HuH-7.5 (cell line): ENCODE measurements at places on chromosomes 3 and 15.

GRCh38 chr3:9205345-9206143, 43.9 kb downstream of the SRGAP3 start:
- DNase-seq, result no peak

GRCh38 chr15:64699751-64700388, 75.5 kb downstream of the RBPMS2 start:
- DNase-seq, result no peak

- DNase-seq, result no peak
Measured at GRCh38 chr3:36135863-36136262, 244.4 kb upstream of the STAC start.

DNA sequence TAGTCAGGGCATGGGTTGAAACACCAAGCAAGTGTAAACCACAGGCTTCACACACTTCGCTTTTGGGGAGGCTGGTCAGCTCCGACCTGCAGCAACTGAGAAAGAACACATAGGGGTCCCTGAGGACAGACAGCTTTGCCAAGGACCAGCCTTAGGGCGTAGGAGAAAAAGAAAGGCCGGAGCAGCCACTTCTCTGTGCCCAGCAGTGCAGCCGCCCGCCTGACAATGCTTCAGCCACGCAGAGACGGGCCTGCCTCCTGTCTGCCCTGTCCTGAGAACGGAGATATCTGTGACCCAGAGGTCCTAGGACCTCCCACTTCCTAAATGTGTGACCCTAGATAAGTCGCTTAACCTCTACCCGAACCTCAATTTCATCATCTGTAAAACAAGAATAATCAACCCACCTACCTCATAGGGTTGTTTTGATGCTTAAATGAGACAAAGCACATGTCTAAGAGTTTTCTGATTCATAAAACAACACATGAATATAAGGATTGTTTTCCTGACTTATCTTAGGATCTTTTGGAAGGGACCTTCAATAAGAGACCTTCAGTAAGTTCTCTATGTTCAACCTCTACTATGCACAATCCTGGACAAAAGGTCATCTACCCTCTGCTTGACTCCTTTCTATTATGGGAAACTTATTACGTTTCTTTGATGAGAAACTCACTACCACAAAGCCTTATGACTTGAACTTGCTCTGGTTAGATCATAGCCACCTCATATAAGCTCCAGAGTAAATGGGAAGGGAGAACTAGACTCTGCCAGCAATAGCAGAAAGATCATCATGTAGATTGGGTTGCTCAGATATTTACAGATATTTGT, 32.9 kb upstream of the RFTN1 start:
- DNase-seq, result no peak

GRCh38 chr3:183591881-183592521, 36.5 kb upstream of the KLHL6 start:
- no peak for DNase-seq

DNA sequence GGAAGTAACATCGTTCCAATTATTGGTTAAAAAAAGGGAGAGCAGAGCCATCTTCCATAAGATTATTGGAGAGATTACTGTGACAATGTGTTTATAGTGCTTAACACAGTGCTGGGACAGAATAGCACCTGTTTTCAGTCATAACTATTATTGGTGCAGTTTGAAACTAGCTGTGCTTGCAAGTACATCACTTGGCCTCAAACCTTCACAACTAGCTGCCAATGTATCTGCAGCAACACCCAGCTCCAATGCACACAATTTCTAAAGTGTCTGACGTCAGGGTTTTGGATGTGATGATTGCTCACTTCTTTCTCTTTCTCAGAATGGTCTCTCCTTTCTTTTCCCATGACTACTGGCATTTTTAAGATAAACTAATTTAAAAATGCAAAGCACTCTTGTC, 246.2 kb downstream of the SV2B start:
- no peak for DNase-seq

DNA sequence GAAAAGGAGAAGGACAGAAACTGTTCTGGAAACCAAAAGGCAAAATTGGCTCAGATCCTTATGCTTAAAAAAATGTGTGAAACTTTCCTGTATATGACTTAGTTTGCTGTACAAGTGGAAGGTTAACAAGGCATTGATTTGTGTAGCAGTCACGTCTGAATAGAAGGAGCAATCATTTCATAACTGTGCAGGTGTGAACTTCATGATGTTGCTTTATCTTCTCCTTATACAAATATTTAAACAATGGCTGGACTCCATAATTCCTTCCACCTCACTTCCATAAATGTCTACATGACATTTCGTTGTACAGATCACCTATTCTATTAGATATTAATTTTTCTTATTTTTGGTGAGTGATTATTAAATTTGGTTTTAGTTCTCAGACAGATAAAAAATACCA, 382.7 kb upstream of the NPAP1 start:
- DNase-seq, result no peak

GRCh38 chr3:107690522-107691138, 167.9 kb downstream of the BBX start:
- DNase-seq, result peak; percentile 11

GRCh38 chr15:45523166-45523460, 558 bp upstream of the SLC30A4 start:
- DNase-seq, result no peak

DNA sequence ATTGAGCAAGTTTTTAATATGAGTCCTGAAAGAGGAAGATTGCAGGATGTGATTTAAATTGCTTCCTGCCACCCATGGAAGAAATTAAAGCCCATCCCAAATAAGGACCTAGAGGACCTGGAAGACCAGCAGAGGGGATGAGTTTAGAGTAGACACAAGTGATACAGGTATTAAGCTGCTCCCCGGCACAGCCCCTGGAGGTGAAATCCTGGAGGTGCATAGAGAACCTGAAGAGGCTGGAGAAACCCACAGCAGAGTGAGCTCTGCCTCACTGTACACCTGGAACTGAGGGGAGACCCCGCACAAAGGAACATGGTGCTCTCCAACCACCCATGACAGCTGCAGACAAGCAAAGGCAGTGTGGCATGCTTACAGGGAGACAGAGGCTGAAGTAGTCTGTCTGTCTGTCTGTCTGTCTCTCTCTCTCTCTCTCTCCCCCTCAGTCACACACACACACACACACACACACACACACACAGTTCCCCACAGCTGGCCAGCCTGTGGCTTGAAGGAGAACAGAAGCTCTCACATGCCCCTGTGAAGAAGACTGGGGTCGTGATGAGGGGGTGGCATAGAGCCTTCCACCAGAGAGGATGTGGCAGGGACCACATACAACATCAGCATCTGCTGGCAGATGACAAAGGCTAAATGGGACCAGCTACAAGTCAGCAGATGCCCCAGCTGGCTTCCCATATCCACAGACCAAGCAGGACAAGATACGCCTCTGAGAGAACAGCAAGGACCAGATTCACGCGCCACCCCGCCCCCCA, 38.1 kb downstream of the FSIP1 start:
- DNase-seq, result no peak

- no peak for DNase-seq
Measured at GRCh38 chr3:52120556-52121463, 33.4 kb downstream of the POC1A start.

- no peak for DNase-seq
Measured at GRCh38 chr15:96225642-96226259, 104.7 kb upstream of the NR2F2 start.

DNA sequence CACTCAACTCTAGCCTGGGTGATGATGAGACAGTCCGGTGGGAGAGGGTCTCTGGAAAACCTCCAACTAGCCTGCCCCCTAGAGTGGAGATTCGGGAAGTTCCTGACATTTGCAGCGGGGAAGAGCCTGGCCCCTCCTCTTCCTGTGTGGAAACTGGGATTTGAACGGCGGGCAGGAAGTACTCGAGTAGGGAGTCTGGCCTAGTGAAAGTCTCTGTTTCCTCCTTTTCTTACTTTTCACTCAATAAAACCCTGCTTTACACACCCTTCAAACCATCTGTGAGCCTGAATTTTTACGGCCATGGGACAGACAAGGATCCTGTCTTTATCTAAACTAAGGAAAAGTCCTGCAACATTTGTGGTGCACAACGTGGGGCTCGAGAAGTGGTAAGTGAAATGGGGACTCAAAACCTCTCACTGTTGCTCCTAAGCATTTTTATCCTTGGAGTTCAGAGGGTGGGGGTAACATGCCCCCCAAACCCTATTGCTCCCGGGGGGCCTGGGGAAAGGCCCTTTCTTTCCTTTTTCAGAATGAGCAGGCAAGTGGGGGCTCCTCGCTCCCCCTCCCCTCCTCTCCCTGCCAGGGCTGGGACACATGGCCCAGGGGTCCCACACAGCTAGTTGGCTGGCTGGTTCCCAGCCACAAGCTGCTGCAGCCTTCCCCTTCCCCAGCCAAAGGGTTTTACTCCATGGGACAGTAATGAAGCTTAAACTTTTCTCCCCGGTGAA, 224.7 kb upstream of the GBE1 start:
- DNase-seq, result no peak

DNA sequence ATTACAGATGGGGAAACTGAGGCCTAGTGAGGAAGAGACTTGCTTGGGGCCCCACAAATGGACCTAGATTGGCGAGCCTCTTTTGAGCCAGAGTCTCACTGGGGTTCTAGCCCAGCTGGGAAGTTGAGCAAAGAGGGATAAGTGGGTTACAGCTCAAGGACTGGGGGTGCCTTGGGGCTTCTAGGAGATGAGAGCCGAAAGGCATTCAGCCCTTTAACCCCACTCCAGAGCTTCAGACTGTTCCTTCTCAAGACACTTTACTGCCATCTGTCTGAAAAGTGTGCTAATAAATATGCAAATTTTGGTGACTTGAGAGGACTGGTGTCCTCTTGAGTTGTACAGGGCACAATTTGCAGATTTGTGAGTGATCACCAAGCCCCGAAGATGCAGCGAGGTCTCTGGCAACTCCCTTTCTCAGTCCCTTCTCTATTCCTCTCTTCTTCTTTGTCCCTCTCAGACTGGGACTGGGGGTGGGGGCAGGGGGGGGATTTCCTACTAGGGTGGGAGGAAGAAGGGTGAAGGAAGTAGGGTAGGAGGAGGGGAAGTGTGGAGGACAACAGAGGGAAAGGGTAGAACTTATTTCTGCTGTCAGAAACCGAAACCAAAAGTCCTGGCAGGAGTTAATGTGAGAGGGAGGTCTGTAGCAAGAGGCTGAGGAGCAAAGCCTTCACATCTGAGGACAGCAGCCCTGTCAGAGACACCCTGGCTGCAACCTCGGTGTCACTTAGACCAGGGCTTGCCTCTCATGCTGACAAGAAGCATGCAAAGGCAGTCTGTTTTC, 16.2 kb upstream of the ANKDD1A start:
- no peak for DNase-seq

- no peak for DNase-seq
Measured at GRCh38 chr15:32861761-32862160, 144.0 kb downstream of the GREM1 start.

DNA sequence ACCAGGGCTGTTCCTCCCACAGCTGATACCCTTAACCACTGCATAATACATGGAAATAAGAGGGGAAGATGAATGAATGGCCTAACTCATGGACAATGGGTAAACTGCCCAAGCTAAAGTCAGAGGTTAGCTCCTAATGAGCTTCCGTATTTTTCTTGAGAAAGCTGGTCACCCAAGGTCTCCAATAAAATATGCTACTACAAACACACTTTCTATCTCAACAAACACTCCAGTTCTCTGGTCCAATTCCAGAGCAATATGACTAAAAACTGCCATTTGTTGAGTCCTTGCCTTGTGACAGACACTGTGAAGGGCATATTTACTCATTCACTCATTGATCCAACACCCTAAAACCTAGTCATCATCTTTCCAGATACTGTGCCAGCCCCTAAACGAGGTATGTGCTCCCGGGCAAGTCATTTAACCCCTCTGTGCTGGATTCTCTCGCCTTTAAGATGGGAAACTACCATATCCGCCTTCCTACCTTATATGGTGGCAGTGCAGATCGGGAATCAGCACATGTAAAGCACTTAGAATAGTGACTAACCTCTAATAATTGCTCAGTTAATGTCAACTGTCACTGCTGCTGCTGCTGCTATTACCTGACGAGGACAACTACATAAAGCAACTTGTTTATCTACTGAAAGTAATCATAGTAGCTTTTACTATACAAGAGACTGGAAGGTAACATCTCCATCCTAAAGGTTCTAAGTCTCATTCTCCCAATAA, 89.1 kb downstream of the XXYLT1 start:
- DNase-seq, result no peak

DNA sequence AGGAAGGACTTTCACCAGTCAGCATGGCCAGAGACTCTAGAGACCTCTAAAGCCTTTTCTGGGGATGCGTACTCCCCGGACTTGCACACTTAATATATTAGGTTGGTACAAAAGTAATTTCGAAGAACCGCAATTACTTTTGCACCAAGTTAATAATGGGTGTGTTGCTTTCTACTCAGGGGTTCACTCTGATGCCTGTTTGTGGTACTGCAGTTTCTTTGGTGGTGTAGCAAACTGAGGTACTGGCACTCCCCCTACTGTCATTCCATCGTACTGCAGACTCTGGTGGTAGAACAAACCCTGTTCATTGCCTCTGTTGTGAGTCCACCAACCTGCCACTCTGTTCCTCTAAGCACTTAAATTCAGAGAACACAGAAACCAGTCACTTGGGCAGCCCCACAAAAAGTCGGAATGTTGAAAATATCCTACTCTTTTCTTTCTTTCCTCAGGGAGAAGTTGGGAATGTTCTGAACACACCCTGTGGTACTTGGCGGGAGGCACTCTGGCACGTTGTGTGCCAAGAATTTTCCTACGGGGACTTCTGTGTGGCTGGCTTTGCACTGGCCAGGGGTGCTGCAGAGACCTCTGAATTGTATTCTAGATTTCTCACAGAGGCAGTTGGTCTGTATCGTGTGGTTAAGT, 46.3 kb downstream of the GABRG3 start:
- DNase-seq, result peak; percentile 54

DNA sequence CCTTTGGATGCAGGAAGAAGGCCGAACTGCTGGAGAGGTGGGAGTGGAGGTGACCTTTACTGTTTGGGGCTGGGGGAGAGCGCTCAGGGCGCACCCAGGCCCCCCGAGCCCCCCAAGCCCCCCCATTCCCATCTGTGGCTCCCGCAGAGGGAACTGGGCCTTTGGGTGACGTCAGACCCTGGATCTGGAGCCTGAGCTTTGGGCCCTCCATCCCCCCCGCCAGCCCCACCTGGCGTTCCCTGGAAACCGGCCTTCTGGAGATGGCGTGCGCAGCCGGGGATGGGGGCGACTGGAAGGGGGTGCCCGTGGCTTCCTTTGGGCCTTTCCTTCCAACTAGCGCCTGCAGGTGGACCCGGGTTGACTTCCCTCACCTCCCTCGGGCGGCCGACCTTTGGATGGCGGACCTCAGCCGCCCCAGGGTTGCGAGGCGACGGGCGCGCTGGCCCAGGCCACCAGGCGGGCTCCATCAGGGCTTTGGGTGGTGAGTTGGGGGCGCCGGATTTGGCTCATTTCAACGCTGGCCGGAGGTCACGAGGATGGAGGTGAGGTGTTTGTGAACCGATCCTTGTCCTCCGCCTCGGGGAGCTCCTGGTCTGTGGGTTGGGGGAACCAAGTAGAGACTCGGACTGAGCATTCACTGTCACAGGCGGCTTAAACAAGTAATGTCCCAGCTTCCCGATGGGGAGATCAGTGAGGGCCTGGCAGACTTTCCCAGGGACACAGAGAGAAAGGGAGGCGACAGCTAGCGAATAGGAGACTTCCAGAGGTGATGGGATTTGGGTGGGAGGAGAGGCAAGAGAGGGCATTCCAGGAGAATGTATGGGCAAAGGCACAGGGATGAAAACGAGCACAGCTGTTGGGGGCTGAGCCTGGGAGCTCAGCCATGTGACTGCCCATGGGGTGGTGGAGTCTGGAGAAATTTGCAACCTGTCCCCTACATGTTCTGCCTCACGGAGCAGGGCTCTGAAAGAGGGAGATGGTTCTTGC, 709 bp downstream of the SCAMP5 start:
- peak; percentile 55 for DNase-seq

- no peak for DNase-seq
Measured at GRCh38 chr15:39400821-39401550, 179.9 kb upstream of the THBS1 start.
